ENCODE measurements at places on chromosomes 13 and 19.

- DNase-seq, result no peak
Observed at GRCh38 chr19:18771328-18772242, 19.5 kb downstream of the COMP start.

- DNase-seq, result no peak
Observed at GRCh38 chr13:76799696-76800095, 86.5 kb downstream of the KCTD12 start.

GRCh38 chr13:35855531-35856019 lies 275.6 kb downstream of the DCLK1 start:
- DNase-seq, result no peak

DNA sequence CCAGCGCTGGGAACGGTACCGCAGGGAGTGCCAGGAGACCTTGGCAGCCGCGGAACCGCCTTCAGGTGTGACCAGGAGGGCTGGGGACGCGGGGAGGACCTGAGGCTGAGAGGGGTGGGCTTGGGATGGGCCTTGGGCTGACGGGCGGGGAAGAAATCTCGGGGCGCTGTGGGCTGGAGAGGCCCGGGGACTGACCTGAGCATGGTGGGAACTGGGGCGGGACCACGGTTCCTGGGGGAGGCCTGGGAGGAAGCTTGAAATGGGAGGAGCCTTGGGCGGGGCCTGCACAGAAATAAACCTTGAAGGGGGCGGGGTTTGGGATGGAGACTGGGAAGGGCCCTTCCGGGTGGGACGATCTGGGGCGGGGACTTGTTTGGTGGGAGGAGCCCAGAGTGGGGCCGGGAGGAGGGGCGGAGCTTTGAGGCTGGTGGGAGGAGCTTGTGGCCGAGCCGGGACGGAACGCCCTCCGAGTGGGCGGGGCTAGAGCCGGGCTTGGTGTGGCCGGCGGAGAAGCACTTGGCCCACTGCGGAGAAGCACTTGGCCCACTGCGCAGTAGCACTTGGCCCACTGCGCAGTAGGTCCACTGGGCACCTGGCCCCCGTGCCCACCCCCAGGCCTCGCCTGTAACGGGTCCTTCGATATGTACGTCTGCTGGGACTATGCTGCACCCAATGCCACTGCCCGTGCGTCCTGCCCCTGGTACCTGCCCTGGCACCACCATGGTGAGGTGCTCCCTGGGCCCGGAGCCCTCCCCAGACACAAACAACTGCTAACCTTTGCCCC lies 2.8 kb downstream of the GIPR start:
- no peak for DNase-seq

DNA sequence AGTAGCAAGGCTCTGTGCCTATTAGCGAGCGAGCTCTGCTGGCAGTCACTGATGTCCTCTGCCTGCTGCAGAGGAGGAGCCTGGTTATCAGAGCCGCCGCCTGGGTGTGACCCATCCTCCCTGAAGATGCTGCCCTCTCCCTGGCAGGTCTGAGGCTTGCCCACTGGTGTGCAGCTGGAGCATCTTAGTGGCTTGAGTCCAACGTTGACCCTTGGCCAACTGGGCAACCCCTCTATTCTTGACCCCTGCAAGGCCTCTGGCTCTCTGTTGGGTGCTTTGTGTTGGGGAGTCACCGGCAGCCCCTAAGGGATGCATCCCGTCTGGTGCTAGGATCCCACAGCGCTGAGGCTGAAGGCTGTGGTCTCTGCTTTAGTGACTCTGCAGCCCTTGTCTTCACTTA lies 277.9 kb upstream of the SOX1 start:
- DNase-seq, result no peak

- DNase-seq, result no peak
Observed at GRCh38 chr19:49489601-49490167, 2.3 kb downstream of the RPL13A start.

GRCh38 chr13:40152145-40152544 lies 496.7 kb downstream of the COG6 start:
- DNase-seq, result no peak

- DNase-seq, result no peak
Observed at GRCh38 chr13:102900193-102900608, 54.4 kb downstream of the ERCC5 start.

DNA sequence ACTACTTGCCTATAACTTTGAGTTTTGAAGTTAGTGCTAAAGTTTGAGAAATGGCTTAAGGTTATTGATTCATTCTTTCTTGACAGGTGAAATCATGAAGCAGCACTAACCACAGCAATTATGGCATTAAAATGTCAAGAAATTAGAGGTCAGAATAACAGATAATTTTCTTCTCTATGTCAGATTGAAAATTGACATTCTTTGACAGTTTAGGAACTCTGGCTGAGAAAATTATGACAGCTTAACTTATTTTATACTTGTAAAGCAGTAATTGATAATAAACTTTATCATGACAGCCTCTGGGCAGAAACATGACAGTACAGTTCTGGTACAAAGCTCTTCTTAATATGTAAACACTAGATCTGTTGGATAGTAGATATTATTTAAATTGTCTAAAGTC lies 155.2 kb upstream of the MAB21L1 start:
- DNase-seq, result no peak

DNA sequence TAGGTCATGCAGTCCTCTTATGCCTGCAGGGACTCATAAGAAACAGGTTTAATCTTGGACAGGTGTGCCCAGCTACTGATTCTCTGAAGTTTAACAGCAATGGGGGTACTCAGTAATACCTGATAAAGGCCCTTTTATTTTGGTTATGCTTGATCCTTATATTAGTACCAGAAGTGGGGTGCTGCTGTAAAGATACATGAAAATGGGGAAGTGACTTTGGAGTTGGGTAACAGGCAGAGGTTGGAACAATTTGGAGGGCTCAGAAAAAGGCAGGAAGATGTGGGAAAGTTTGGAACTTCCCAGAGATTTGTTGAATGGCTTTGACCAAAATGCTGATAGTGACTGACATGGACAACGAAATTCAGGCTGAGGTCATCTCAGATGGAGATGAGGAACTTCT lies 14.6 kb upstream of the TMTC4 start:
- DNase-seq, result no peak

DNA sequence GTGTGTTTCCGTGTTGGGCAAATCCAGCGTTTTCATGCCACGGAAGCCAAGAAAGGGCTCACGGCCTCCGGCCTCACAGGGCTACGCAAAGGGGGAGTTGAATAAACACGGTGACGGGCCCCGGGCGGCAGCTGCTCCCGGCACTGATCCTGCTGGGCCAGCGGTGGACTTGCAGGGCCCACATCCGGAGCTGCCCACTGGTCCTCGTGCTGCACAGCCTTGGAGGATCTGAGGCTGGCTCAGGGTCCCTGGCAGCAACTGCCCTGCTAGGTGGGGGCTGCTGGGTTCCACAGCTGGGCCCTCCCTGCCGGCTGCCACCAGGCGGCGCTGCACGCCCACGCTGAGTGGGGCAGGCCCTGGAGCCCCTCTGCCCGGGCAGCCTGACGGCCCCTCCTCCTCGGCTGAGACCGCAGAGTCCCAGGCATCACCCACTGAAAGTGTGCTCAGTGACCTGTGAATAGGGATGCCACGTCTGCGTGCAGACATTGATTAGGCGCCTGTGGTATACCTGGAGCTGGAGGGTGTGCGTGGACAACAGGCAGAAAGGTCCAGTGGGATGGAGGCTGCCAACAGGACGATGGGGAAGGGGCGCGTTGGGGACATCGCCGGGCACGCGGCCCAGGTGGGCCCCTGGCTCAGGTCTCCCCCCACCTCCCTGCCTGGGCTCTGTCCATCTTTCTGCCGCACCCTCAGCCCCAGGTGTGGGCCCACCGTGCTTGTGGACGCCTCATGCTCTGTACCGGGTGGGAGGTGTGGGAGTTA lies 5.3 kb upstream of the HCN2 start:
- DNase-seq, result no peak

DNA sequence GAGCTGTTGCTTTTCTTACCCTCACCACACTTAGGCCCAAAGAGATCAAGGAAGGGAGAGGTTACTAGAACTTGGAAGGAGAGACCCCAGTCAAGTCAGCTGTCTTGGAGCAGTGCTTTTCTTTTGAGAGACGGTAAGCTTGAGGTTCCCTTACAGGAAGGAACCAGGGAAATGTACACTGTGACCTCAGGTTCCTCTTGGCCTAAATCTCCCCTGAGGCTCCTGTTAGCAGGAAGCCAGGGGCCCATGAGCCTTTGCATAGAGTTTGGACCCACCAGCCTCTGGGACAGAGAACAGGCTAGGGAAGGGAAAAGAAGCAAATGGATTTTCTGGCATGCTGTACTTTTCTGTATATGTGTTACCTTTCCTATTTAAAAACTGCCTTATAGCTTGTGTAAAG lies 5.9 kb upstream of the GPR18 start:
- no peak for DNase-seq

DNA sequence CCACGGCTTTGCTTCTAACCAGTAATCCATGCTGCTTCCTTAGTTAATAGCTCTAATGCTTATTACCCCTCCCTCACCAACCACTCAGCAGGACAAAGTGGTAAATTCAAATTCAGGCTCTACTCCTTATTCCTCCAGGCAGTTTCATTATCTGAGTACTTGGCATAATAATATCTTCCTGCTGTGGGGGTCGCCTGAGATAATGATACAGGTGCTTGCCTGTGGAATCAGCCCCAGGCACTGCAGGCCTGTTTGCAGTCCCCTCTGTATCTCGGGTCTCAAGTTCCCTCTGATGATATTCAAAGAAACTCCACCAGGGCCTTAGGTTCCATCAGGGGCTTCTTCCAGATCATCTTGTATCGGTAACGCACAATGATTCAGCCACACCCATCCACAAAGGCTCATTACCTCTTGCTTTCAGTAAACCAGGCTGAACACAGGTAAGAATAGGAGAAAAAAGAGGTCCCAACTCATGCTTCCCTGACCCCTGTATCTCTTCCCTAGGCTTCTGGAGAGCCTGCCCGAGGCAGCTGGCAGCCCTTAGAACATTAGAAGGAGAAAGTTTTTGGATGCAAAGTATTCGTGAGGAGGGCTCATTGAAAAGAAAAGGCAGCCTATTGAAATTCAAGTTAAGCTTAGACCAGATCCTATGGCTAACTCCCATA lies 14.3 kb upstream of the FOXO1 start:
- no peak for DNase-seq

- DNase-seq, result no peak
Observed at GRCh38 chr19:55285229-55285890, 1.6 kb downstream of the BRSK1 start.

DNA sequence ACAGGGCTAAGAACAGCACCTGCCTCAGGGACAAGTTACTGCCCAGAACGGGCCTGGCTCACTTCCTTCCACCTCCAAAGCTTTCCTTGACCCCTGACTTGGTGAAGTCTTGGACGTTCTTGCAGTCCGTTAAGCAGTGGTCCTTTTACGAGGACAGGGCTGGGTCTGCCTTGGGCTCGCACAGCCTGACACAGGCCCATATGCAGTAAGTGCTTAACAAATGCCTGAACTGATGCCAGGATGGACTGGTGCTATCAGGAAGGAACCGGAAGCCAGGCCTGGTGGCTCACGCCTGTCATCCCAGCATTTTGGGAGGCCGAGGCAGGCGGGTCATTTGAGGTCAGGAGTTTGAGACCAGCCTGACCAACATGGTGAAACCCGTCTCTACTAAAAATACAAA lies 1.8 kb upstream of the PLK5 start:
- no peak for DNase-seq

DNA sequence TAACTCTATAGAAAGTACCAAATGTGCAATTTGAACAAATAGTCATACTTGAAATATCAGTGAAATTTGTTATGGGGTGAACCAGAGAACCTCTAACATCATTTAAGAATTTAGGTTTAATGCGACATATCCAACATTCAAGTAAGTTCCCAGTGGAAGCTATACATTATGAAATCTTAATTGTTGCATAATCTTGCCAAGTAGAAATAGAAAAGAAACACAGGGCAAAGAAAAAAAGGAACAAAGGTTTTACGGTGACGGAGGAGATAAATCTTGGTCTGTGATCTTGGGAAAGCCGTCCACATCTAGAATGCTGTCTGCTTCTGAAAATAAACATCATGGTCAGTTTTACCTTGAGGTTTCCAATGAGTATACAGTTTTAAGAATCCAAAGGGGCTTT lies 445.7 kb downstream of the RFC3 start:
- no peak for DNase-seq

GRCh38 chr13:25252225-25252624 lies 35.1 kb downstream of the MTMR6 start:
- DNase-seq, result no peak

- no peak for DNase-seq
Observed at GRCh38 chr13:112042496-112042895, 24.5 kb upstream of the SOX1 start.

DNA sequence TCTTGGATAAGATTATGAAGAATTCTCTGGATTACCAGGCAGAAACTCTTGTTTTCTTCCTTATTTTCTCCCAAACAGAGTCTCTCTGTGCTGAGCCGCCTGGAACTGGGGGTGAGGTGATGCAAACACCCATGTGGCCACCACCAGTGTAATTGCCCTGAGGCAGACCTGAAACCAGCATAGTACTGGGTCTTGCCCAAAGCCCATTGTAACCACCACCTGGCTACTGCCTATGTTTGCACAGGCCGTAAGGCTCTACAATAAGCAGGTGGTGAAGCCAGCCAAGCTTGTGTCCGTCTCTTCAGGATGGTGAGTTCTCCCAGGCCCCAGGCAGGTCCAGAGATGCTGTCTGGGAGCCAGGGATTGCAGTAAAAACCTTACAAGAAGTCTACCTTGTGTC lies 18.9 kb upstream of the KBTBD7 start:
- no peak for DNase-seq

GRCh38 chr13:30730526-30730925 lies 4.8 kb upstream of the ALOX5AP start:
- no peak for DNase-seq

DNA sequence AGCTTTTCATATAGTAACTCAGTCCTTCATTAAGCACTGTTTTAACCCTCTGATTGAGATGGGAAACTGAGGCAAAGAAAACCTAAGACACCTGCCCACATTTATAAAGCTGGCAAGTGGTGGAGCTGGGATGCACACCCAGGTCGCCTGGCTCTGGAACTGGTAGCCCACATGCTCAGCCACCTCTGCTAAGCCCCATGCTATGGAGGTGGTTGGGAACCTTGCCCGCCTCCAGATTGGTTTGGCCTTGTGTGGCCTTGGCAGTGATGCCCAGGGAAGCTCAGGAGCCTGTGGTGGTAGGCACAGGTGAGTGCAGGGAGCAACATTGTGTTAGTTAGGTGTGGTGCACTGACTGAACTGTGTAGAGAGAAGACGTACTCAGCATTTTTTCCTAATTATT lies 370.2 kb downstream of the MTUS2 start:
- no peak for DNase-seq

- DNase-seq, result no peak
Observed at GRCh38 chr13:71079638-71080037, 787.4 kb downstream of the DACH1 start.

GRCh38 chr19:34172661-34173192 lies 423 bp downstream of the LSM14A start:
- DNase-seq, result no peak

DNA sequence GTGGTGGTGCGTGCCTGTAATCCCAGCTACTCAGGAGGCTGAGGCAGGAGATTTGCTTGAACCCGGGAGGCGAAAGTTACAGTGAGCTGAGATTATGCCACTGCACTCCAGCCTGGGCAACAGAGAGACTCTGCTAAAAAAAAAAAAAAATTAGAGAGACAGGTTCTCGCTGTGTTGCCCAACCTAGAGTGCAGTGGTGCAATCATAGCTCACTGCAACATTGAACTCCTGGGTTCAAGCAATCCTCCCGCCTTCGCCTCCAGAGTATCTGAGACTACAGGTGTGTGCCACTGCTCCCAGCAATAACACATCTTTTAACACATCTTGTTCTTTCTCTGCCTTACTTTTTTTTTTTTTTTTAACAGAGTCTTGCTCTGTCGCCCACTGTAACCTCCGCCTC lies 32.7 kb downstream of the CLEC17A start:
- no peak for DNase-seq
